NB4 (cell line): ENCODE measurements at places on chromosomes 6 and 20.
A peak's percentile ranks its signal among the peaks of the same experiment; 100 is the strongest.

GRCh38 chr20:16917636-16918035 lies 169.5 kb downstream of the OTOR start:
- no peak for DNase-seq

DNA sequence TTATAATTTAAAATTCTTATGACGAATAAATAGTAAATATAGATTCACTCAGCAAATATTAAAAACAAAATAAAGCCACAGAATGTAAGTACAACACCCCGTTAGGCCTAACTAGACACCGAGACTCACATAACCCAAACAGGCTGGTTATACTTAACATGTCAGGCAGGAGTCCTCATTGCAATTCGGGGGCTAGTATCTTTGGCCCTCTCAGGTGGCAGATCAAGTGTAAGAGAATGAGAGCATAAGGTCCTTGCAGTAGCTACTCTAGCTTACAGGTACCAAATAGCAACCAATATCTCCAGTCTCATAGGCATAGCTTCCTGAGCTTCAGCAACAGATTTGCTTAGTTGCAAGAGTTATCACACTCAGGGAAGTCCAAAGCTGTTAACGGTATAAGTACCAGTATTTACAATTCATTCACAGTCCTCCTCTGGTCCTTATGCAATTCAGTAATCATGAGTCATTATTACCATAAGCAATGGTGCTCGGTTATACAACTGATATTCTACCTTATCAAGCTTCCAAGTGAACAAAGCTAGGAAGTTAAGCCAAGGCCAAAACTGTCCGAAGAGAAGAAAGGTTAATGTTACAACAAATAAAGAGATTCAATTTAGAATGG lies 20.1 kb downstream of the REV3L start:
- DNase-seq: peak; percentile 63

DNA sequence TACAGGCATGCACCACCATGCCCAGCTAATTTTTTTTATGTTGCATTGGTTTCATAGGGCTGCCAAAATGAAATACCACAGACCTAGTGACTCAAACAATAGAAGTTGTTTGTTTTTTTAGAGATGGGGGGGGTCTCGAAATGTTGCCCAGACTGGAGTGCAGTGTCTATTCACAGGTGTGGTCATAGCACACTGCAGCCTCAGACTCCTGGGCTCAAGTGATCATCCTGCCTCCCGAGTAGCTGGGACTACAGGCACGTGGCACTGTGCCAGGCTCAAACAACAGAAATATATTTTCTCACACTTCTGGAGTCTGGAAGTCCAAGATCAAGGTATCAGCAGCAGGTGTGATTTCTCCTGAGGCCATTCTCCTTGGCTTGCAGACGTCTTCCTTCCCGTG lies 6.6 kb upstream of the SLC16A10 start:
- no peak for DNase-seq

DNA sequence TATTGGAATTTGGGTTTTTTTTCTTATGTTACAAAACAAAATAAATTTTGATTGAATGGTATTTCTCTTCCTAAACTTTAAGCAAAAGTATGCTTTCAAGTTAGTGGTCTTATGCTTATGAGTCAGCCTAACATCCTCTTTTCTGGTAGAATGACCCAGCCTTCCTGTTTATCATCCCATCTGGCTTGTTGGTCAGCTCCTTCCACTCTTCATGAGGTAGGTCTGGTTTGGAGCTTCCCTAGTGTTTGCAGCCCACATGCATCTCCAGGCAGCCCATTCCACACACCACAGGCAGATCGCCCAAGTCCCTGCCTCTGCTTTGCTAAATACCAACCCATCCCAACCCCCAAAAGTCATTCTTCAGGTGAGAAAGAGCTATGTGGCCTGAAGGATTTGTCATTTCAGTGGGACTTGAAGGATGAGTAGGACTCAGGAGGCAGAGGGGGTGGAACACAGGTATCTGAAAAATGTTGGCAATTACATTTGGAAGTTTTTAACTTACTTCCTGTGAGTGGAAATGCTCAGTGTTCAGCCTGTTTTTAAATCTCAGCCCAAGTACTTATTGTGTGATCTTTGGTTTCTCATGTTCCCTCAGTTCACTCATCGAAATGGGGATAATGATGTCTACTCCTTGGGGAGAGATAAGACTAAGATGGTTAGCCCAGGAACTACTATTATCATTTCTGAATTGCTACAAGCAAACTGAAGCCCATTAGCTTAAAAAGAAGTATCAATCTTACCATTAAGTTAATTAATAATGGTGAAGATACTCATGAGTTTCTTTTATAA lies 294.0 kb downstream of the ADGB start:
- DNase-seq: peak; percentile 90

GRCh38 chr6:56714982-56715456 lies 72.3 kb upstream of the DST start:
- DNase-seq: no peak

DNA sequence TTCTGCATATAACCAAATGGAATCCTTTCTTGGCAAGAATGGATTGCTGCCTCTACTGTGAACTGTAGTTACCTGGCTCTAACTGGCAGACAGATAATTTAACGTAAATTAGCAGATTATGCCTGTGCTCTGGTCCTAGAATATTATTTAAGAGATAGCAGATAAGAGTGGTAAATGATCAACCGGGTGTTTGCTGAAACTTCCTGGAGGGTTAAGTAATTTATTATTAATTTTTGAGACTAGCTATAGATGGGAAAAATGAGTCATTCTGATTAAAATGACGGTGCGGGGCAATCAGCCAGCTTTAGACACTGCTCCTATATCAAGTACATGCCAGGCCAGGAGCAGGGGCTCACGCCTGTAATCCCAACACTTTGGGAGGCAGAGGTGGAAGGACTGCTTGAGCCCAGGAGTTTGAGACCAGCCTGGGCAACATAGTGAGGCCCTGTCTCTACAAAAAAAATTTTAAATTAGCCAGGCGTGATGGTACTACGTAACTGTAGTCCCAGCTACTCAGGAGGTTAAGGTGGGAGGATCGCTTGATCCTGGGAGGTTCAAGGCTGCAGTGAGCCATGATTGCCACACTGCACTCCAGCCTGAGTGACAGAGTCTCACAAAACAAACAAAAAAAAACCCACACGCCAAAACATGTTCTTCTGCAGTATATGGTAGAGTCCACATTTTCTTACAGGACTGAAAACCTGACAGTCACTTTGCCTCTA lies 22.6 kb downstream of the B4GALT5 start:
- DNase-seq: peak; percentile 54
